ENCODE measurements at places on chromosomes 4 and X.

- no peak for ATAC-seq
Observed at GRCh38 chr4:145181091-145181501, 707 bp upstream of the OTUD4 start.

DNA sequence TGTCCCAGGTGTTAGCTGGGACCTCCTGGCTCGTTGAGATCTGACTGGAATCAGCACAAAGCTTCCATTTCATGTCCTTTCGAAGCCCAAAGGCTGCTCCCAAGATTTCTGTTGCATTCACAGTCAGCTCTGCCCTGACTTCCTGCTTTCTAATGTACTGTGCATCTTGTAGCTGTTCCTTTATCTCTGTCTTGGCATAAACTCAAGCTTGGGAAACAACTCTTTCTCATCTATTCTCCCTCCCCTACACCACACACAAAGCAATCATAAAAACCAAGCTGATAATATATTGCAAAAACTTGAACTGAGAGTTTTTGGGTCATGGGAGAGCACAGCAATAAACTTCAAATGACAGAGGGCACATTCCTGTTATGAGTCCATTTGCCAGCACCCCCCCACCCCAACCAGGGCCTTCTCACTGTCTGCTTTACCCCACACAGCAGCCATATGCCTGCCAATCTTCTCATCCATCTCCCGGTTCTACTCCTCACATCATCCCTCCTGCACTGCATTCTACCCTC lies 76.3 kb downstream of the SYNPO2 start:
- no peak for ATAC-seq

DNA sequence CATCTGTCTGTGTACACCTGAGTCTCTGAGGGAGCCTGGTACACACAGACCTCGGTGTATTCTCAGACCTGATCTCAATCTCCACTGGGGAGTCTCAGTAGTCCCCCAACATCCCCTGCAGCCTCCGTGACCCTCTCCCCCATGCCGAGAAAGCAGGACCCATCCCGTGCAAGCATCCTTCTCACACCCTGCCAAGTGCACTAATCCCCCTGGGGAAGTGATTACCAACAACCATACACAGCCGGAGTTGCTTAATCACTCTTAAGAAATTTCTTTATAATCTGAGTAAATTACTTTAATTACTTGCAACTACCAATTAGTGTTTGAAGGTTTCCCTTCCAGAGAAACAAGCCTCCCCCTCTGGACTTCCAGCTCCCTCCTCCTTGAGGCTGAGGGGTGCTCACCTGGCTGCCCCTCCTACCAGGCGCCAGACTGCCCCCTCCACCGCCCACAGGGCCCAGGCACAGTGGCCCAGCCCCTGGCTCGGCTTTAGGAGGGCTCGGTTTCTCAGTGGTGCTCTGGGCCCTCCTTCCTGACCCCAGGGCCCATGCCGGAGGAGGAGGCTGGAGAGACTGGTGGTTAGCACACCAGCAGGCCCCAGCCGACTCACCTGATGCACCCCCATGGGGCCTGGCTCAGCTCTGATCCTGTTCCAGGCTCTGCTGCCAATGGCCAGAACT lies 43.8 kb downstream of the PJA1 start:
- no peak for ATAC-seq

GRCh38 chrX:17741123-17741511 lies 3.8 kb downstream of the SCML1 start:
- ATAC-seq: no peak

DNA sequence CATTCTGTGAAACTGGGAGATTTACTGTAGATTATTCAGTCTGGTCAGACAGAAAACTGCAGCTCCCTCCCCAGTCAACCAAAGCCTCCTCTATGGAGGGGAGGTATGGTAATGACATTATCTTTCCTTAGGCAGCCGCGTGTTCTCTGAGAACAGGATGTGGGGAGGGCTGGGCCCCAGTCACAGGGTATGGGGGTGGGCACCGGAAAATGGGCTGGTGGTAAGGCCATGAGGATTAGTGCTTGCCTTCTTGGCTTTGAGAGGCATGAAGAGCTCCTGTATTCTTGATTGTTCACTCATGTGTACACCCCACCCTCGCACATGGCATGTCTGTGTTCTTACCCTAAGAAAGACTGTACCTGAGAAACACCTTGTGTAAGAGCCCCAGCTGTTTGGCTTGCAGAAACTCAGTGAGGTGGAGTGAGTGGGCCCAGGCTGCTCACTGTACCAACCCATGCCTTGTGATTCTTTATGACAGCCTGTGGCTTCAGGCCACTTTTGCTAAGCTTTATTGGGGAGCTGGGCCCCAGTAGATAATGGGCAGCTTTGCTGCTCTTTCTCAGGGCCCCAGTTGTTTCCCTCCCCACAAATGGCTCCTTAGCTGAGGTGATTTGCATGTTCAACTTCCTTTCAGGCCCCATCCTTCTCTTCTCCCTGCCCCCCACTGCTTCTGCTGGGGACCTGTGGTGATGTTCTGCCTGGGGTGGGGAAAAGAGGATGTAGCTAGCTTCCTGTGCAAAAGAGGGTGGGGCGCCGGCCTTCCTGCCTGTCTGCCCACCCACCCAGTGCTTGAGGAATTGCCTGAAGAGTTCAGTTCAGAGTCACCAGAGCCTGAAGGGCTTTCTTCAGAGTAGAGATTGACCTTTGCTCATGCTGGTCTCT lies 30.7 kb downstream of the MSN start:
- peak; percentile 29 for ATAC-seq

GRCh38 chrX:27519226-27519625 lies 56.1 kb upstream of the PPP4R3C start:
- ATAC-seq: no peak

DNA sequence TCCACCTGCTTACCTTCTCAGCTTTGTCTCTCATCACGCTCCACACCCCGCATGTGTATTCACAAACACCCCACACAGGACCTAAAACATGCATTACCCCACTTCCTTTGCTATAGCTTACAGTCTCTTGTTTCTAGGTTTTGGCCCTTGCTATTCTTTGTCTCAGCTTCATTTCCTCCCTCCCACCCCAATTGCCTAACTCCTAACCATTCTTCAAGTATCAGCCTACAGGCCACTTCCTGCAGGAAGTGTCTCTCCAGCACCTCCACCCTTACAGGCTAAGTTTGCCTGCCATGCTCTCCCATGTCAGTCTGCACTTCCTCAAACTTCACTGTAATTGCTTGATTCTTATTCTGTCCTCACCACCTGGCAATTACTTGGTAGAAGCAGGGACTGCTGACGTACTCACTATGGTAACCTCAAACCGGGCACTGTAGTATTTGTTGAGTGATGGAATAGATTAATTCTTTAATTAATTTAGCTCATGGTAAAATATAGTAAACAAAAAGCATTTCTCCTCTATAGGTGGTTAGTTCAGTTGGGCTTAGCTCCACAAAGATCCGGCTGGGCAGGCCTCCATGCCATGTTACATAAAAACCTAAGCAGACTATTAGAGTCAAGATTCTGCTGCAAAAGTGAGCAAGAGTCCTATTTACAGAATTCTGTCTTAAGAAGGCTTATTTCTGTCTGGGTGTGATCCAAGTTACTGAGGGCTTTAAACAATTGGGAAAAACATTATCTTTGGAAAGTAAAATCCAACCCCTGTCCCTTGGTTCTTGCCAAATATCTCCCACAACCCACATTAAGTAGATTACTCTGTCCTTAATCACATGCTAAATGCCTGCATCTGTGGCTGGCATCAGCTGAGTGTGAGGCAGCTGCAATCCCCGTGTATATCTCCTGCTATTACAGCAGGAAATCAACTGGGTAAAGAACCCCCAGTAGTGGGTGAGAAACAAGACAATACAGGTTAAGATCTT lies 124.7 kb upstream of the CPEB2 start:
- ATAC-seq: no peak

- no peak for ATAC-seq
Observed at GRCh38 chrX:100863326-100863864, 10.8 kb downstream of the NOX1 start.

GRCh38 chr4:71259280-71259679 lies 79.5 kb upstream of the SLC4A4 start:
- no peak for ATAC-seq

DNA sequence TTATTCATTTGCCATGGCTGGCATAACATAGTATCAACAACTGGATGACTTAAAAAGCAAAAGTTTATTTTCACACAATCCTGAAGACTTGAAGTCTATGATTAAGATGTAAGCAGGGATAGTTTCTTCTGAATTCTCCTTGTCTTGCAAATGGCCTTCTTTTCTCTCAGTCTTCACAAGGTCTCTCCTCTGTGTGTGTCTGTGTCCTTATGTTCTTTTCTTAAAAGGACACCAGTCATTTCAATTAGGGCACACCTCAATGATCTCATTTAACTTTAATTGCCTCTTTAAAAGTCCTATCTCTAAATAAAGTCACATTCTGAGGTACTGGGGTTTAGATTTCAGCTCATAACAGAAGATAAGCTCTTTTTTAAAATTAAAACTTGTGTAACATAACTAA lies 399.7 kb downstream of the PABPC4L start:
- ATAC-seq: no peak

DNA sequence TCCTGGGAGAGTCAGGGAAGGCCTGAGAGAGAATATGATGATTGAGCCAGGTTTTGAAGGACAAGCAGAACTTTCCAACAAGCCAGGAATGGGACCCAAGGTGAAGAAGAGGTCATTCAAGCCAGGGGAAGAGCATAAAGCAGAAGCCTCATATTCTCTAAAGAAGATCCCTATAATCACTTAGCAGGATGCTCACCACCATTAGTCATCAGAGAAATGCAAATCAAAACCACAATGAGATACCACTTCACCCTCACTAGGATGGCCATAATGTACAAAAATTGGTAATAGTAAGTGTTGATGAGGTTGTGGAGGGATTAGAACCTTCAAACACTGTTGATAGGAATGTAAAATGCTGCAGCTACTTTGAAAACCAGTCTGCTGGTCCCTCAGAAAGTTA lies 20.5 kb upstream of the SUPT20HL1 start:
- no peak for ATAC-seq

DNA sequence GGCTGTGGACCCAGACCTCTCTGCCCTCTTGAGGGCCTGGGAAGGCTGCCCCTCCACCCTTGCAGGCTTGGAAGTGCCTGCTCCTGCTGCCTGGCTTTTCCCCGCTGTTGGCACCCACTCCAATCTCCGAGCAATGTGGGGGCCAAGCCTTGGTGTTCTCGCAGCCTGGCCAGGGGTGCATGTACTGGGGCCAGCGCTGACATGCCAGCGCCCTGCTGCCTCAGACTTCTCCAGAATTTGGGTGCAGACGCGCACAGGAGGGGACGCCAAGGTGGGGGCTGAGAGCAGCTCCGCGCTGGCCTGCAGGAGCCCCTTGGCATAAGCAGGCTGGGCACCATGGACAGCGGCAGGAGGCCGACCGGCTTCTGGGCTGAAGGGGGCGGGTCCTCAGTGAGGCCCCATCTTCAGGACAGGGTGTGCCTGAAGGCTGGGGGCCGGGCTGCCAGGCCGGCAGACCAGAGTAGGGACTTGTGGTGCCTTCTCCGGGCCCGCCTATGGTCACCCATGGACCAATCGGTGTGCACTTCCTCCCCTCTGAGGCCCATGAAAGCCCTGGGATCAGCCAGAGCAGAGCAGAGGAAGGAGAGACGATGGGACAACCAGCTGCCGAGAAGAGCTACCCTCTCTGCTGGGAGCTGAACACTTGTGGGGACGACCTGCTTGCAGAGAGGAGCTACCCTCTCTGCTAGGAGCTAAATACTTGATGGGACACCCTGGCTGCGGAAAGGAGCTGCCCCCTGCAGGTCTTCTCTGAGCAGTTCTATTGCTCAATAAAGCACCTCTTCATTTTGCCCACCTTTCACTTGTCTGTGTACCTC lies 118.3 kb downstream of the DNAAF6 start:
- ATAC-seq: peak; percentile 99

GRCh38 chrX:49186125-49187027 lies at the start of gene PRICKLE3:
Gene PRICKLE3 (minus strand): TSS chrX:49186373. CDS start chrX:49186297, 76 bp downstream.
- ATAC-seq: no peak

DNA sequence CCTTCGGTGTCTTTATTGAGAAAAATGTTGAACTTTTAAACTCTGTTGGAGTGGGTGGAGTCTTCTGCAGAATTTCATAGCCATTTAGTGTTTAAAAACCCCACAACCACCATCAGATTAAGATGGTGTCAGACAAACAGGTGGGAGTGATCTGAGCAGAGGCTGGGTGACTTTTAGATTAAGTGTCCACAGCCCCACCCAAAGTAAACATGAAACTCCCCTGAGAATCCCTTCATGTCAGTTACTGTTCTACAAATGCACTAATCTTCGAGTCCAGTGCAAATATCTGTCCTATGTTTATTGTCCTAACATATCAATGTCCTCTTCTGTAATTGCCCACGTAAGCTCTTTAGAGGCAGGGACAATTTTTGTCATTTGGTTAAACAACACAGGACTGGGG lies 175.6 kb upstream of the RBPJ start:
- no peak for ATAC-seq

DNA sequence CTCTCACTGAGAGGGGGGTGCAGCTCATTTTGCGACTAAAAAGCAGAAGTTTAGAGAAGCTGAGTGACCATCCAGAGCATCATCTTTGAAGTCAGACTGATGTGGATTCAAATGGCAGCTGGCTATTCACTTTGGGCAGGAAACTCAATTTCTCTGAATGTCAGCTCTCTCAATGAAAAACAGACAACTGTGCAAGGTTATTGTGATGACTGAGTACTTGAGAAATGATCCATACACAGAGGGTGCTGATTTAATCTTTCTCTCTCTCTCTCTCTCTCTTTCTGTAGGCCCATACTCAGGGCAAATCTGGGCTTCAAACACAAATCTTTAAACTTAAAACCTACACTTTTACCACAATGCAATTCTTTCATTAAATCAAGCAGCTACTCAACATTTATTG lies 185.8 kb upstream of the SLIT2 start:
- no peak for ATAC-seq

- no peak for ATAC-seq
Observed at GRCh38 chr4:136395212-136395722, 1137.0 kb downstream of the PCDH18 start.

- peak; percentile 14 for ATAC-seq
Observed at GRCh38 chrX:2549876-2550275, 49.1 kb upstream of the DHRSX start.

DNA sequence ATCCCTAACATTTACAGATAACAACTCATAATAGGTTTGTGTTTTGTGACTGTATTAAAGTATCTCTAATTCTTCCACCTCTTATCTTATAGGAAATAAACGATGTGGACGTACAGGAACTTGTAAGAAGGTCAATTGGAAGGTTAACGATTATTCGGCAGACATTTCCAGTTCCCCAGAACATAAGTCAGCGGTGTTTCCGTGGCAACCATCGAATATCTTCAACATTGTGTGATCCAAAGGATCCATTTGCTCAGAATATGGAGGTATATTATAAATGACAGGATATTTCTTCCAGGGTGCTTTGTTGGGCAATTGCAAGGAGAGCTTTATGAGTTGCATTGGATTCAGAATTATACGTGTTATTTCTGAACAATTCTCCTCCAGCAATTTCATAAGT lies 611.9 kb upstream of the ATOH1 start:
- no peak for ATAC-seq

GRCh38 chr4:110073053-110073845 lies 125.2 kb downstream of the ELOVL6 start:
- ATAC-seq: no peak

DNA sequence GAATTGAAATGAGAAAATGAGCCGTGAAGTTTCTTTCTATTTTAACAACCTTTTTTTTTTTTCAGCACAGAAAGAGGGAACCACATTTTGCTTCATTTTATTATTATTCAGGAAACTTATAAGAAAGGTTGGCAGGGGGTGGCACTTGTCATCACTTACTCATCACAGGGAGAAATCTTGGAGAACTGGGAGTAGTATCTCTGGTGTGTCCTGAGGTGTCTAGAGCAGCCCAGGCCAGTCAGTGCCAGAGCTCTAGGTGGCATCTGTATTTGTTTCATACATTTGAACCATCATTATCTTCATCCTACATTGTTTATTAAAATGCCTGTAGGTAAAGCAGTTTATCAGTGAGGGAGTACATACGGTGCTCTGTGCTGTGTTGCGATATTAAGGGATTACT lies 43.8 kb upstream of the ARHGAP24 start:
- no peak for ATAC-seq

GRCh38 chrX:133908223-133908955 lies 77.0 kb downstream of the GPC3 start:
- ATAC-seq: no peak
